ENCODE measurements at places on chromosomes 3 and 15.

GRCh38 chr15:78350058-78350457 lies 9.9 kb downstream of the CRABP1 start:
- DNase-seq: no peak

- no peak for DNase-seq
Observed at GRCh38 chr3:10732292-10732691, 83.7 kb upstream of the SLC6A11 start.

DNA sequence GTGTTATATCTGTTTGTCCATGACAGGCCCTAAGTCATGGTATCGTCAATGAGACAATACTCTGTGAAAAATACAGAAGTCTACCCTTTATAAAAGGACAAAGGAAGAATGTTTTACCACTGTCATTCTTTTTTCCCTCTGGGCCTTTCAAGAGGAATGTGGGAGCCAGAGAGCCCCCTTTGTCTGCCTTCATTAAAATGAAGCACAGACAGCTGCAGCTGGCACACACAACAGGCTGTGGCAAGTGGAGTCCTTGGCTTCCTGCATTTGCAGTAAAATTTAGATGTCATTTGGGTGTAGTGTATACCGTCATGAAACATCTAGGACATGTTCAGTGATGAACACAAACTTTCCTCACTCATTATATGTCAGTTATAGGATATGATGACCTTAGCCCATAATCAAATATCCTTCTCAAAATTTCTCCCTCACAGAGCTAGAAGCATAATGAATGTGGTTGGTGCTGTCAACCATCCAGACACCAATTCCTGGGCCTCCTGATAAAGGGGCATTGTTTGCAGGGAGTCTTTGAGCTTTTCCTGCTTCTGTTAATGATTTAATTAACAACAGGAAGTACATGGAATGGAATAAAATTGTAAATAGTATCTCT lies 76.4 kb downstream of the DHX36 start:
- no peak for DNase-seq

GRCh38 chr3:159548675-159549335 lies 439.8 kb upstream of the IL12A start:
- no peak for DNase-seq
